ENCODE measurements at places on chromosomes 5 and 9.
A peak's percentile ranks its signal among the peaks of the same experiment; 100 is the strongest.

- no peak for DNase-seq
Observed at GRCh38 chr5:67693956-67694809, 497.6 kb upstream of the CD180 start.

DNA sequence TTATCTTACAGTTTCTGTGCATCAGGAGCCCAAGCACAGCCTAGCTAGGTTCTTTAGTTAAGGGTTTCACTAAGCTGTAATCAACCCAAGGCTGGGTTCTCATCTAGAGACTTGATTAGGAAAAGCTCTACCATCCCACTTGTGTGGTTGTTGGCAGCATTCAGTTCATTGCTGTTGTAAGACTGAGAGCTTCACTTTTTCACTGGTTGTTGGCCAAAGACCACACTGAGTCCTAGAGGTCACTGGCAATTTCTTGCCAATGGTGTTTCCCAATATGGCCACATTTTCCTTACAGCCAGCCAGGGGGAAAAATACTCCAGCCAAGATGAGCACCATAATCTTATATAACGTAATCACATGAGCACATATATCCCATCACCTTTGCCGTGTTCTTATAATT is 74.3 kb downstream of the SMIM15 start:
- DNase-seq: no peak

- DNase-seq: no peak
Observed at GRCh38 chr5:178442405-178443257, 147.6 kb downstream of the COL23A1 start.

DNA sequence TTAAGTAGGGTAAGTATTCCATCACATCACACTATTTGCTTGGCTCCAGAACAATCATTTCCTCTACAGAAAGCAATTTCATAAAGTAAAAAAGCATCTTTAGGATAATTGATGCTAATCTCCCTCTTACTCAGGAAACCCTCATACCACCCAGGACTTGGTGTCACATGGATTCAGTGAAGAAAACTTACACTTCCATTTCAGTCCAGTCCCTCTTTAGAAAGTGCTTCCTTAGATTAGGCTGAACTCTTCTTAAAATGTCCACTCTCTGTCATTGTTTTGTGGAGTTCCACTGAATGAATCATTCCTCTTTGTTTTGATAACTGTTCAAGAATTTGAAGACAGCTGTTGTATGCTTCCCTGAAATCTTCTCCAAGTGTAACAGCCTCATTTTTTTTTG is 144.0 kb upstream of the ZNF462 start:
- peak; percentile 10 for DNase-seq

- DNase-seq: no peak
Observed at GRCh38 chr5:121640298-121640697, 211.4 kb upstream of the FTMT start.

DNA sequence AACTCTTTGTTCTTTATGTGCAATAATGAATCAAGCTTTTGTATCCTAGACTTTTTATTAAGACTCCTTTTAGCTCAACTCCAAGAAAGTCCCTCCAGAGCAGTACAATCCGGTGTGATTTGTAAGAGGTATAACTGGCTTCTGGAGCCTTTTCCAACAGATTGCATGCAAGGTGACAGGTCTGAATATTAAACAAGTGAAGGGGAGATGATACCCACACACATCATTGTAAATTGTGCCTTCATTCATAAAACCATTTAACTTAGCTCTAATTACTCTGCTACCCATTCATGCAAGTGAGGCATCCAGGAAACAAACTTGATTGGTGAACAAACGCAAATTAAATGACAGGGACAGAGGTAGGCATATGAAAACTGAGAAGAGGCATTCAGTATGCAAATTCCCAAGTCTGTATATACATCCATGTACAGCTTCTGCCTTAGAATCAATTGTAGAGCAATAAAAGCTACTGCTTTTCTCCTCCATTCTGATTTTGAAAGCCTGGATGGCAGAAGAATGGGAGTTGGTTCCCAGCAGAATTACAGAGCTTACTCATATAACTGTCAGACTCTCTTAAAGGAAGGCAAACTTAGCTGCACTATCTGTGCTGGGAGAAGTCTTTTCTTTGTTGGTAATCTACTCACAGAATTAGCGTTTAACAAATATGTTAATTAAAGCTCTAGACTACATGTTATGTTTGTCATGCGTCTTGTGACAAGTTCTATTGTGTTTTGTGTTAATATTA is 261.0 kb upstream of the CDH6 start:
- no peak for DNase-seq

GRCh38 chr9:2019723-2020122 is 4.6 kb downstream of the SMARCA2 start:
- no peak for DNase-seq

- no peak for DNase-seq
Observed at GRCh38 chr5:989961-990530, 18.6 kb upstream of the NKD2 start.

- no peak for DNase-seq
Observed at GRCh38 chr5:112686675-112687074, 51.0 kb upstream of the APC start.

DNA sequence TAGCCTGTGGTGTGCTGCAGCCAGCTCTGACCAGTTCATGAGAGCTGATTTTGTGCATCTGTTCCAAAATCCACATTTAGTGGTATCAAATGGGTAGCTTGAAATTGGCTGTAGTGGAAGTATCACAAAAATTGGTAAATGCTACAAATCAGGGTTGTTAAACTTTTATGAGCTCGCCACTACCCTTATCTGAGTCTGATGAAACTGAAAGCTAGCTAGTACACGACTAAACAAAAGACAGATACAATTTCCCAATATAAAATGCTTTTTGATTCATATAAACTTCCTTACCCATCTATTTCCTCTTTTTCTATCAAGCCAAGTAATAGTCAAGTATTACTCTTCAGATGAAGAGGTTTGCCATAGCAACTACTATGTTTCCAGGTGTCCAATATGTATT is 392.0 kb downstream of the TMEM161B start:
- DNase-seq: no peak

DNA sequence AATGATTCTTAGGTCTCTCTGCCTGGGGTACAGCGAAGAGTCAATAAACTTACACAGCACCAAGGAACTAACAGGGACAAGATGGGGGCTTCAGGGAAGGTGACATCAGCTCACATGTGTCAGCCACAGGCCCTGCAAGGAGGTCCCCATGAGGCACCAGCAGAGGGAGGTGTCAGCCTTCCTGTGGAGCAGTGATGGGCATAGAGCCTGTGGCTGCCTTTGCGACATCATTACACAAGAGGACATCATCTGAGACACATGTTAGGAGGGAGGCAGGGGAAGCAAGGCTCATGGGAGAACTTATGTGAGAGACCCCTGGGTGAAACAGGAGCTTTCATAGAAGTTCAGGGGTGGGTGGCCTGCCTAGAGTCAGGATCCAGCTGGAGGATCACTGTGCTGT is 389.6 kb downstream of the SEMA5A start:
- peak; percentile 57 for DNase-seq

DNA sequence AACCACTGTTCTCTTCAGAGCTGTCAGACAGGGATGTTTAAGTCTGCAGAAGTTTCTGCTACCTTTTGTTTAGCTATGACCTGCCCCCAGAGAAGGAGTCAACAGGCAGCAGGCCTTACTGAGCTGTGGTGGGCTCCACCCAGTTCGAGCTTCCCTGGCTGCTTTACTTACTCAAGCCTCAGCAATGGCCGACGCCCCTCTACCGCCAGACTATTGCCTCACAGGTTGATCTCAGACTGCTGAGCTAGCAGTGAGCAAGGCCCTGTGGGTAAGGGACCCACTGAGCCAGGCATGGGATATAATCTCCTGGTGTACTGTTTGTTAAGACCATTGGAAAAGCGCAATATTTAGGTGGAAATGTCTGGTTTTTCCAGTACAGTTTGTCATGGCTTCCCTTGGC is 229.6 kb downstream of the TMEM167A start:
- DNase-seq: no peak

- DNase-seq: no peak
Observed at GRCh38 chr5:76775921-76776320, 42.9 kb upstream of the F2RL1 start.

GRCh38 chr9:31608881-31609280 is 775.6 kb upstream of the ACO1 start:
- no peak for DNase-seq

- peak; percentile 26 for DNase-seq
Observed at GRCh38 chr5:72815580-72816283, 729 bp upstream of the TNPO1 start.

DNA sequence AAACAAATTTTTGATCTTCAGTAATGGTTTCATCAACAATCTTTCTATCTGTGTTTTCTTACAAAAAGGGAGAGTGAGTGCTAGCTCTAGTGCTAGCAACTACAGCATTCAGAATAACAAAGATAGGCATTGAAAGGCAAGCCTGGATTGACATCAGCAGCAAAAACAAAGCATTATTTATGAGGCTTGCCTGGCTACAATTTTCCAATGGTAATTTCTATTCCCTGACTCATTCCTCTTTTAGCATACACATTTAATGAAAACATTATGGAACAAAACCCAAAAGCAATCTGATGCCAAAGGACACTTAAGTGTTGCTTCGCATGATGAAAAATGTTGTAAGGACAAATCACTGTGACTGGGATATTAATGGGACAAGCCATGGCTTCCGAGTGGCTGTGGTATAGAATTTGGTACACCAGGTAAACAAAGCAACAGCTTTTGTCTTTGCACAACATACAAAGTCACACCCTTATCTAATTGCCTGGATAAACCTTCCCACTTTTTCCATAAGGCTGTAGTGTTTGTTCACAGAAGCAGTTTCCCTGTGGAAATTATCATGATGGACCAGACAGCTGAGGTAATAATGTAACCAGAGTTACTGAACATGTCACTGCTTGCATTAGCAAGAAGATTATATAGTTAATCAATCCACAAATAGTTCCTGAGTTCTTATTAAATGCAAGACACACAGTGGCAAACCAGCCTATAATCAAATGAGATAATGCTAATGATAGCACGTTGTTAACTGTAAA is 179.8 kb upstream of the EDIL3 start:
- no peak for DNase-seq

DNA sequence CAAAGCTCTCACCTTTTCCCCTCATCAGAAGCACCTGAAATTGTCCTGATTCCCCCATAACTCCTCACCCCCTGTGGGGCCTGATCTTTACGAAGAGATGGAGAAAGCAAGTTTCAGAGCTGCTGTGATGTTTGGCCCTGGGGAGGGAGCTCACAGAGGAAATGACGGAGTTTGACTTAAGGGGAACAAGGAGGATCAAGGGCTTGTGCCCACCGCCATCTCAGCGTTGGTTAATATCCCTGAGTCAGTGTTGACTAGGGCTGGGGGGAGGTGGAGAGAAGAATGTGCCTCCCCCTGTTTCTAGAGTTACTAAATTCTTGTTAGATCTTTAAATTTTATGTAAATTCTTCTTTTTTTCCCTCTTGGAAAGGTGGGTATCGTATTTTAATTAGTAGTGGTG is 27.8 kb downstream of the FGF18 start:
- DNase-seq: no peak

- DNase-seq: no peak
Observed at GRCh38 chr5:9104571-9105339, 441.1 kb downstream of the SEMA5A start.

DNA sequence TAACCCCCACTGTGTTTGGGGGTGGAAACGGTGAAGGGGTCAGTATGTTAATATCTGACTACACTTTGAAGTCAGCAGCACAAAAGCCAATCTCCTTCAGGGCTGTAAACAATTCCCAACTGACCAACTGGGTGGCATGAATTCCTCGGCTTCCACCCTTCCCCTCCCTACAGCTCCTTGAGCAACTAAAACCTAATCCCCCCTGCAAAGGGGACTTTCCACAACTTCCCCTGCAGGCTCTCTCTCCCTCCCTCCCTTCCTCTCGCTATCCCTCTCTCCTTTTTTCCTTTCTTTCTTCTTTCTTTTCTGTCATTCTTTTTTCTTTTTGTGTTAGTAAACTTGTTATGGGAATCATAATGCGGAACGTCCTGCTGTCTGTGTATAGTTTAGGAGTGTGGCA is 65.1 kb upstream of the PTCH1 start:
- no peak for DNase-seq

DNA sequence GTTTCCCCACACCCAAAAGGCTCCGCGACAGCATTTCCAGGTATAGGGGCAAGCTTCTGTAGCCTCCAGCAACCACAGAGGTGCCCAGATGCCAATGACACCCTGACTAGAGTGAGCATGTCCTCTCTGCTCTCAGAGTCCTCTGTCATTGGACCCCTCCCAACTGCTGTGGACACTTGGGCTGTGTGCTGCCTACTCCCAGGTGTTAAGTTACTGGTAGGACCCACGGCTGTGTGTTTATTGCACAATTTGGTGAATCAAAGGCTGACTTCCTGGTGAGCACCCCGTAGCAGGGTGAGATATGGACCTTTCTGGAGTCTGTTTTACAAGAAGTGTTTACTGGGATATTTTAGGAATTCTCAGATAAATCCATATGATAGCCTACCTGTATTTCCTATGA is 36.0 kb downstream of the SH3GL2 start:
- DNase-seq: no peak

- no peak for DNase-seq
Observed at GRCh38 chr5:149288436-149288835, 16.8 kb downstream of the AFAP1L1 start.

DNA sequence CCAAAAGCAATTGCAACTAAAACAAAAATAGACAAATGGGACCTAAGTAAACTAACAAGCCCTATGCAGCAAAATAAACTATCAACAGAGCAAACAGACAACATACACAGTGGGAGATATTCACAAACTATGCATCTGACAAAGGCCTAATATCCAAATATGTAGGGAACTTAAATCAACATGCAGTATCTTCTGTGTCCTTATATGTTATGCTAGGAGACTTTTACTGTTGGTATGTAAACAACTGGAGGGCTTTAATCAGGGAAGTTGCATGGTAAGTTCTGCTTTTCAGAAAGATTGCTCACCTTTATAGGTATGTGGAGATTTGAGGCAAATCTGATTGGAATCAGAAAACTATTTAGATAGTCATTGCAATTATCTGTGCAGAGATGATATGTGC is 461.2 kb upstream of the RIOK2 start:
- DNase-seq: no peak

DNA sequence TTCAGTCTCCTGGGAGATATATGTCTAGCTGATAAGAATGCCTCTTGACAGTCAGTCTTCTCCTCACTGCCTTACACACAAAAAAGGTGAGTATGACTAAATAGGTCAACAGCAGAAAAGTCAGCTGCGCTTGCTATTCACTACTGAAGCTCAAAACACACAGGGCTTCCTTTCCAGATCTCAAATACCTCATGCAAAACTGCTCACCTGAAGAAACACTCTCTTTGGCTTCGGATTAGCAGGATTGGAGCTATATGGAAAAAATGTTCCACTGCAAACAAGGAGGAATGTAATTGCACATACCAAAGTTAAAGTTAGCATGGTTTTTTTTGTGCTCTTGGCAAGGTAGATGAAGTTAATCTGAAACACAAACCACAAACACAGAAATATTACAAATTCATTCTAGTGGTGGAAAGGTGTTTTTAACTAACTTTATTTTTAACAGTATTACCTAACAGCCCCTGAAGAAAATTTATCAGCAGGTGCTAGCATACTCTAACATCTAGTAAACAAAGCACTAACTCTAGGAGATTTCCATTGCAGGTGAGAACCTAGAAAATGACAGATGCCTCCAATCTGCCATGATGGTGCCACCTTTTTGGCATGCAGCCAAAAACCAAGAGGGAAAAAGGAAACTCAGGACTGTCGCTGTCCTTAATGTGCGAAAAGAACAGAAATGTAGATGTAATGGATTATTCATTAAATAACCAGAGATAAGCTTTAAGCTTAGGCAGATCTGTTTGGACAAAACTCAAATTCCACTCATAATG is 31.8 kb downstream of the ERMP1 start:
- DNase-seq: no peak

Data from HTR-8/SVneo (cell line).